ENCODE measurements at places on chromosomes 2 and 18.

GRCh38 chr2:120884472-120885290 is 149.0 kb downstream of the GLI2 start:
- DNase-seq = no peak

DNA sequence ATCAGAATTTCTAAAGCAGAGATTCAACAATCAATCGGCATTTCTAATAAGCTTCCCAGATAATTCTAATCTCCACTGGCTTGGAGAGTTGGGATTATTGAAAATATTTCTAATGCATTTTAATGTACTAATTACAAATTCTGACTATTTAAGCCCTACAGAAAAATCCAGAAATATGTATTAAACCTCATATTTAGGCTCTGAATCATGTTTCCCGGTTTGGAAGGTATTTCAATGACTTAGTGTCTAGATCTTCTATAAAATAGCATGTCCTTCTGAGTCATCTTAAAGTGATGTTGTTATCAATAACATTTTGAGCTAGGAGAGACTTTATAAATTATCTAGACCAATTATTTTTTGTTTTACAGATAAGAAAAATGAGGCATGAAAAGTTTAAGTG is 258.8 kb upstream of the NRXN1 start:
- DNase-seq = no peak

DNA sequence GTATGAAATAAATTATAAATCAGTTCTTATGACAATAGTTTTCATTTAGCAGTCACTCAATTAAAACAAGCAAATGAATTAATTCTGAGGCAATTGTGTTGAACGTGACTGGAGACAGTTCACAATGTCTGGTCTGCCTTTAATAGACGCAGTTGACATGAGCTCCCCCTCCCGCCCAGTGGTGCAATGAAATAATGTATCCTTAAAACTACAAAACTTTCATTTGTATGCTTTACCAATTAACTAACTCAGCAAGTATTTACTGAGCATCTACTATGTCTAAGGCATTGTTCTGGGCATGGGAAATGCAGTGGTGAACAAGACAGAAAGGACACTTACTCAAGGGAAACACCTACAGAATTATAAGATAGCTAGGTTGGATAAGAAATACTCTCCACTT is 3.5 kb upstream of the DSC2 start:
- no peak for DNase-seq

GRCh38 chr2:169509298-169509885 is at the start of gene KLHL41:
KLHL41 (plus strand) TSS chr2:169509702; CDS start chr2:169509779, 77 bp downstream.
- DNase-seq = no peak

DNA sequence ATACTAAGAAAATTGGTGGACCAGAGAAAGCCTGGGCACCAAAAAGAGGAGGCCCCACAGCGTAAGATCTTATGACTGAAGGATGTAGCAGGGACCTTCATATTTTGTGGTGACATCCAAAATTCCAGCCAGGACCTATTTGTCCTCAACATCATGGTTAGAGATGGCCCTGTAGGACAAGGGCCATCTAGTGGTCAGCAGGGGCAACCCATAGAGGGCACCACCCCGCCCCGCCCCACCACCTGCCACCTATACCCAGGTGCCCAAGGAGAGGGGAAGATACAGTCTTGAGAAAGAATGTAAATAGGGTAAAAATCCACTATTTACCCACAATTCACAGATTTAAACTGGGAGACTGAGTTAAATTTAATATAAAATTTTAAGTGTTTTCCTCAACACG is 59.6 kb upstream of the TMEM163 start:
- DNase-seq = no peak

DNA sequence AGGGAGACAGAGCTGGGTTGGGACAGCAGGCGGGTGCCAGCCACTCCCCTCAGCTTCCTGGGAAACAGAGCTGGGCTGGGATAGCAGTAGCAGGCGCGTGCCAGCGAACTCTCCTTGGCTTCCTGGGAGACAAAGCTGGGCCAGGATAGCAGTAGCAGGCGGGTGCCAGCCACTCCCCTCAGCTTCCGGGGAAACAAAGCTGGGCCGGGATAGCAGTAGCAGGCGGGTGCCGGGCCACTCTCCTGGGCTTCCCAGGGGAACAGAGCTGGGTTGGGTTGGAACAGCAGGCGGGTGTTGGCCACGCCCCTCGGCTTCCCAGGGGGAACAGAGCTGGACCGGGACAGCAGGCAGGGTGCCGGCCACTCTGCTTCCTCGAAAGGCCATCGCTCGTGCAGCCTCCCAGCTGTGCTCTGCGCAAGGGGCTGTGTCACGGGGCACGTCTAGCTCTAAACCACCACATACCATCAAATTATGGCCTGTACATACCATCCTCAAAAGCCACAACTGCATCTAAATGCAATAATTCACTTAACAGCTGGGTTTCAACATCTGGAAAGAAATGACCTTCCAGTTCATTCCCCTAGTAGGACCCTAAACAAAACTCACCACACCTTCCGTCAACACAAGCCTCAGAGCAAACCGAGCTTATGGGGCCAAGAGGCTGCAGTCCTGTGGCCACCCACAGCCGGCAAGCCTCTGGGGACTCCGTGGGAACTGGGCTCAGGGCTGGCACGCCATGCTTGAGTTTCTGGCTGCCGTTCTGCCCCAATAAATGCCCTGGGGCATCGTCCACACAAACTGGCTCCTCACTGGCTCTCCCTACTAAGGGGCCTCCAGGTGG is 228.3 kb downstream of the TWIST2 start:
- DNase-seq = no peak

DNA sequence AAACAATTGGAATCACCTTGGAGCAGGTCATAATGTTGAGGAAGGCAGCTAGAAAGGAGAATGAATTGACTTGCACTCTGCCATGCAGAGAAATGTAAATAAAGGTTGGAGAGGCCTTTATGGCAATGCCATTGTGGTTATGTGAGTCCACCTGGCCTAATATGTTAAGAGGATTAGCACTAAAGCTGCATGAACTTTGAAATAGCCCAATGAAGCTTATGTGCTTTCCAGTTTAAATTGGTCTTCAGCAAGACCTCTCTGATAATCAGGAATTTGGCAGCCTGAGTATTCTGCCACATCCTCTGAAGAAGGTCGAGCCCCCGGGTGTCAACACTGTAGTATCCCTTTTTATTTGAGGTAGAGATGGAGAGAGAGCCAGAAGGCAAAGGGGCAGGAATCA is 464.9 kb downstream of the CDH2 start:
- no peak for DNase-seq

DNA sequence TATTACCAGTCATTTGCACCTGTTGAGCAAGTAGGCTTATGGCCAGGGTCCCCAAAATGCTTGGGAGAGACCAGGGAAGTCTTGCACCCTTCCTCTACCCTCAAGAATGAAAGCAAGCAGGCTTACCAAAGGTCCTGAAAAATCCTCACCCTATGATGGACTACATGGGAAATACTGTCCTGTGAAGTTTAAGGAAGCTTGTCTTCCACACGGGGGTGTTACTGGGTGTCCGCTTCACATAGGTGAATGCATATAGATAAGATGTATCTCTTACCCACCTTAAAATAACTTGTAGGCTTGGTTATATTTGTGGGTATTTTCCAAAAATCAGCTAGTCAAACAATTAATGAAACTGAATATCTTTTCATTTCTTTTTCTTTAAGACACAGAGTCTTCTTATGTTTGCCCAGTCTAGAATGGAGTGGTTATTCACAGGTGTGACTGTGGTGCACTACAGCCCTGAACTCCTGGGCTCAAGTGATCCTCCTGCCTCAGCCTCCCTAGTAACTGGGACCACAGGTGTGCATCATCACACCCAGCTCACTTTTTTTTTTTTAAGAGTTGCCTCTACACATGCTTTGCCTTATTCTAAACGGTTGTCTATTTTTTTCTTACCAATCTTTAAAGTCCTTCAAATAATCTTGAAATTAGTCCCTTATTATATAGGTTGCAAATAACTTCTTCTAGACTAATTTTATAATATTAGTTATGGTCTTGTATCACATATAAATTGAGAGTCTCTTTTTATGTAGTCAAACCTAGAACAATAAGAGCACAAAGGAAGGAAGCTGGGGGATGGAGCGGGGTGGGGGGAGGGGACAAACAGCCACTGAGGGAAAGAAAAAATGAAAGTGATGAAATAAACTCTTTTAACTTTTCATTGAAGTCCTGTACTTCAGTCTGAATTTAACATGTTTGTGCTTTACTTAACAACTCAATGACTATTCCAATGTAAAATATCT is 49.0 kb downstream of the CERKL start:
- no peak for DNase-seq

DNA sequence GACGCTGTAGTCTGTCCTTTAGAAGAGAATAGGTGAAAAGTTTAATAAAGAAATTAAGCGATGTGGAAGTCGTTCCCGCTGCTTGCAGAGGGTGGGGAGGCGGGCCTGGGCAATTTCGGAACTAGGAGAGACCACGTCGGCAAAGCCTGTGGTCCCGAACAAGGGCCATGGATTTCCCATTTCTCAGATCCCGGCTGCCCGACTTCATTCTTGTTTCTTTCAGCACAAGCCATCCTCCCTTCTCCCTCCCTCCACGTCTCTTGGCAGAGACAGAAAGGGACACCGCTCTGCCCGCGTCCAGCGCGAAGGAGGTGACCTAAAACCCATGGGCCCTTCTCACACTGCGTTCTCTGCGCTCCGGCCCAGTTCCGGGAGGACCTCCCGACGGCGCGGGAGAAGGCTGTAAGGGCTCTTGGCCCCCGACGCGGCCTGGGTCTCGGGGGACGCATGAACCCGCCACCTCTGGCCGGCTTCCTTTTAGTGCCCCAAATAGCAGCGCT is 2.2 kb upstream of the BCL2L11 start:
- no peak for DNase-seq

GRCh38 chr2:200777275-200777674 is 34.4 kb upstream of the BZW1 start:
- no peak for DNase-seq

DNA sequence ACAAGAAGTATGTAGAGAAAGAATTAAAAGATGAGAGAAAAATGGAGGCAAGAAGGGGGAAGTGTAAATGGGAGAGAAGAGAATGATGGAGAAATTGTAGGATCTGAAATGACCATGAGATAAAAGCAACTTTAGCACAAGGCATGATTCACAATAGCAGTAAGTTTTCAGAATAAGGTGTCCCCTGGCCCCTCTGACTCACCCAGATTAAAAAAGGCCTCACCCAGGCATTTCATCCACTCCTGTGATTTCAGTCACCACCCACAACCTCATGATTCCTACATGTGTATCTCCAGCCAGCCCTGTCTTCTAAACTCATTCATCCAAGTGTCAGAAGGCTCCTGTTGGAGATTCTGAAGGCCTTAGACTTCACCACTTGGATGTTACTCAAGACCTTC is 56.6 kb downstream of the SP100 start:
- no peak for DNase-seq

GRCh38 chr2:38191516-38191915 is 115.6 kb upstream of the CYP1B1 start:
- DNase-seq = no peak

DNA sequence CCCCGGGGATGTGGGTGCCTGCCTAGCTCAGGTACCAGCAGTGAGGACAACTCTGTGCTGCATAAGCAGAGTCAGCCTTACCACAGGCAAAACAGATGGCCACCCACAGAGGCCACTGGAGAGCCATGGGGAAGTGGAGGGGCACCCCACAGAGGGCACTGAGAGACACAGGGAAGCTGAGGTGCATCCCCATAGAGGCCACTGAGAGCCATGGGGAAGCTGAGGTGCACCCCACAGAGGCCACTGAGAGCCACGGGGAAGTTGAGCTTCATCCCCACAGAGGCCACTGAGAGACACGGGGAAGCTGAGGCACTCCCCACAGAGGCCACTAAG is 134.1 kb upstream of the EPAS1 start:
- no peak for DNase-seq

DNA sequence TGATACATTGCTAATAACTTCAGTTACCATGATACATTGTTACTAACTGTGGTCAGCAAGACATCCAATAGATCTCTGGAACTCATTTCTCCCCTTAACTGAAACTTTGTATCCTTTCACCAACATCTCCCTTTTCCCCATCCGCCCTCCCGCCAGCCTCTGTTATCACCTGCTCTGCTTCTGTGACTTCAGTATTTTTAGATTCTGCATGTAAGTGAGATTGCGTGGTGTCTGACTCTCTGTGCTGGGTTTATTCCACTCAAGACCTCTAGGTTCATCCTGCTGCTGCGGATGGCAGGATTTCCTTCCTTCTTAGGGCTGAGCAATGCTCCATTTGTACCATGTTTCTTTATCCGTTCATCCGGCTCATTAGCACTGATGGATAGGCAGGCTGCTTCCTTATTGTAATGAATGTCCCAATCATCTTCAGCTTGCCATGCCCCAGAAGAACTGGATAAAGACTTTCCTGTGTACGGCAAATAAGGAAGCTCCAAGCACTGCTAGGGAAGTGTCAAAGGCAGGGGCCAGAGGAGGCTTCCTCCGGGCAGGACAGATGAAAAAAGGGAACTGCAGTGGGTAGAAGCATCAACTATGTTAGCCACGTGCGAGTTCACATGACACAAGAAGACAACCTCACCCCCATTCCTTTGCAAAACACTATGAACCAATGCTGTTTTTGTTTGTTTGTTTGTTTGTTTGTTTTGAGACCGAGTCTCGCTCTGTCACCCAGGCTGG is 113.4 kb downstream of the EIPR1 start:
- no peak for DNase-seq

DNA sequence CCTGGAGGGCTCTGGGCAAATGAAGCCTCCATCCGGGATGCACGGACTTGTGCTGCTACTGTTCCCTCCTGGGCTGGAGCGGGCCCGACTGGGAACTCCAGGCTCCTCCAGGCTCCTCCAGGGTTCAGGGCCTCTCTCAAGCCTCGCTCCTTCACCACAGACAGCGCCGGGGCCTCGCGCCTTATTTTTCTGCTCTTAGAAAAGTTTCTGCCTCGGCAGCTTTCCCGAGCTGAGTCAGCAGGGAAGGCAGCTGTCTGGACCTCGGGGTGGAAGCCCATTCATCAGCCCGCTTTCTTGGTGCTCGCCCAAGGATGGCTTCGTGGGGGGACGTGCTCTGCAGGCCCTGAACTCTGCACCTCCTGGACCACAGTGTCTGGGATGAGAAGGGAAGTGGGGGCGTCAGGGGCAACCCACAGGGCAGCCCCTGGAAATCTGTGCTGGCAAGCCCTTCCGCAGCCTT is 12.9 kb upstream of the TEX51 start:
- DNase-seq = no peak

DNA sequence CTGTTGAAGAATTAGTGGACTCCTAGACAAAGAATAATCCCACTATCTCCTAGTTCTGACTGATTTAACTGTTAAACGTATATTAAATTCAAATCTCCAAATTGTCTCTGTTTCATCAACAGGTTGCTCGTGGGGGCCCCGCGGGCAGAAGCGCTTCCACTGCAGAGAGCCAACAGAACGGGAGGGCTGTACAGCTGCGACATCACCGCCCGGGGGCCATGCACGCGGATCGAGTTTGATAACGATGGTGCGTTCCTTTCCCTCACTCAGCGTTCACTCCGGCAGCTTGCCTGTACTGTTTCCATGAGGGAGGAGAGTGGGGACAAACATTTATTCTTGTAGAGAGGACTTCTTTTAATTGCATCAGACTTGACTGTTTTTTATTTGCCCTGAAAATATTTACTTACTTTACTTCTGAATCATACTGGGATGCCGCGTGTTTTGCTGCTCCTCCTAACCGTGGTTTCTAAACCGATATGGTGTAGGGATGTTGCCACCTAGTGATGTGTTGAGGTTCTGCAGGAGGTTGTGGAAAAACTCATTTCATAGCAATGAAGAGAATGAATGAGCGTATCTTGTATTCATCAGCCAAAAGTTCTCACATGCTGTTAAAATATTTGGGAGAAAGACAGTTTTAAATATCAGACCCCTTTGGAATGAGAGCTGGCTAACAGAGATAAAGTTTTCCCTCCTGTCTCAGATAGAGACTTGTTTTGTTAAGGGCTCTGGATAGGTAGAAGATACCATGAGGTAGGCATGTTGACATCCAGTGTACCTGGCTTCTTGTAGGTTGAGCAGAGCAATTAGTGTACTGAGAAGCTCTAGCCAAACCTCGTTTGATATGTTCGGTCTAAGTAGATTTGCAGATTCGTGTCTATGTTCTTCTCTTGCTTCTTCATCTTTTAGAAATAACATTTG is 38.3 kb downstream of the ITGA6 start:
- peak; percentile 50 for DNase-seq
